ENCODE measurements at places on chromosomes 6 and 20.

GRCh38 chr6:128569732-128570679 is 49.6 kb upstream of the PTPRK start:
- no peak for DNase-seq

DNA sequence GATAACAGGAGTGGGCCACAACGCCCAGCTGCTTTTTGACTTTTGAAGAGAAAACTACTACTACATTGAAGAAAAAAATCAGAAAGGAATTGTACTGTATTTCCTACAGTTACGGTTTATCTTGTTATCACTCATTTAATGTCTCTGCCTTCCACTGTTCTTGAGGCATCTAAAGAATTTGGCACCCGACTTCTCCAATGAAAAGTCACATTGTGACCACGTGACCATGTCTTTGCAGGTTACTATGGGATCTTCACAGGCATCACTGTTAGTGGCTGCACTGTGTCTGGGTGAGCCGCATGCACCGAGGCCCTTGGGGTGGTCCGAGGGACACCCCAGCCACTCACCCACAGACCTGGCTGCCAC is 26.8 kb downstream of the RRBP1 start:
- no peak for DNase-seq

- DNase-seq: no peak
Measured at GRCh38 chr20:24875078-24875477, 74.0 kb upstream of the CST7 start.

GRCh38 chr6:151389618-151390275 is 1.6 kb downstream of the ZBTB2 start:
- DNase-seq: peak; percentile 67

GRCh38 chr6:3061501-3061941 is 6.8 kb upstream of the RIPK1 start:
- DNase-seq: no peak

GRCh38 chr20:56194042-56194441 is 54.5 kb upstream of the MC3R start:
- no peak for DNase-seq

DNA sequence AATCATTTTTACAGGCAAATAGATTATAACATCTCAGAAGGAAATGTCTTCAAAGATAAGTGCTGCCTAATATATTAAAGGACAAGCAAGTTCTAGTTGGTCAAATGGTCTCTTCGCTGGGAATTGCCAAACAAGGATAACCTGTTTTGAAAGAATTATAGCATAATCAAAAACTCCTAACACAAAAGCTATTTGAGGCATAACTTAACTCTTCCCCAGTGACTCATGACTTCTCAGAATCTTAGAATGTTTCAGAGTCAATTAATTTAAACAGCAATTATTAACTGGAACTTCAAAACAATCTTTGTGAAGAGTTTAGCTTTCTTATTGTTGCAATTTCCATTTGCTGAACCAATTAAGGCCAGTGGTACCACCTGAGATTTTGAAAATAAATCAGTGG is 126.6 kb downstream of the MTFR2 start:
- DNase-seq: no peak

DNA sequence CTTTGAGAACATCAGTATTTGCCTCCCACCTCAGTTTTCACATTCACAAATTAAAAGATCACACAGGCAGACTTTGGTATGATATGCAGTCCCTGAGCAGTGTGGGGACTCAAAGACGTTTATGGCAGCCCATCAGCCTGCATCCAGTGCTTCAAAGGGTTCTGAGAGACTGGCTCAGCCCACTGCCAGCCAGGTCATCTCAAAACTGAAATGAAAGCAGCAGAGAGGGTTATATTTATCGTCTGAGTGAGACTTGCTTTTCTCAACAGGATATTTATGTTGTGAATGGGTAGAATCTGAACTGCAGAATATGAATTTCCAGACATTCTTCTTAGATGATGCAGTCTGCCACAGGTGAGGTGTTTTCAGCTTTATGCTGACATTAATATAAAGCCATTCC is 159.8 kb downstream of the NRN1 start:
- DNase-seq: no peak

GRCh38 chr6:49551866-49552129 is 1.3 kb downstream of the C6orf141 start:
- DNase-seq: peak; percentile 56

- no peak for DNase-seq
Measured at GRCh38 chr6:130615816-130616215, 211.4 kb upstream of the SMLR1 start.

DNA sequence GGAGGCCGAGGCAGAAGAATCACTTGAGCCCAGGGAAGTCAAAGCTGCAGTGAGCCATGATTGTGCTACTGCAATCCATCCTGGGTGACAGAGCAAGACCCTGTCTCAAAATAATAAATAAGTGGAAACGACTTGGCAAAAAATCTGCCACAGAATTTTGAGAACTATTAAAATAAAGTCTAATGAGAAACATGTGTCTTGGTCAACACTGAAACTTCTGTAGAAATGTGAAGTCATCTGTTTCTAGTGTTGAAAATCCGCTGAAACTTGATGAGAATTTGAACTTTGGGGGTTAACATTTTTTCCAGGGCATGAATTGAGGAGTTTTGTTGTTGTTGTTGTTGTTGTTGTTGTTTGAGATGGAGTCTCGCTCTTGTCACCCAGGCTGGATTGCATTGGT is 29.0 kb upstream of the BCLAF1 start:
- DNase-seq: no peak

- peak; percentile 48 for DNase-seq
Measured at GRCh38 chr6:138410972-138411880, 7.2 kb downstream of the HEBP2 start.

- no peak for DNase-seq
Measured at GRCh38 chr6:131258816-131259476, 123.7 kb downstream of the AKAP7 start.

DNA sequence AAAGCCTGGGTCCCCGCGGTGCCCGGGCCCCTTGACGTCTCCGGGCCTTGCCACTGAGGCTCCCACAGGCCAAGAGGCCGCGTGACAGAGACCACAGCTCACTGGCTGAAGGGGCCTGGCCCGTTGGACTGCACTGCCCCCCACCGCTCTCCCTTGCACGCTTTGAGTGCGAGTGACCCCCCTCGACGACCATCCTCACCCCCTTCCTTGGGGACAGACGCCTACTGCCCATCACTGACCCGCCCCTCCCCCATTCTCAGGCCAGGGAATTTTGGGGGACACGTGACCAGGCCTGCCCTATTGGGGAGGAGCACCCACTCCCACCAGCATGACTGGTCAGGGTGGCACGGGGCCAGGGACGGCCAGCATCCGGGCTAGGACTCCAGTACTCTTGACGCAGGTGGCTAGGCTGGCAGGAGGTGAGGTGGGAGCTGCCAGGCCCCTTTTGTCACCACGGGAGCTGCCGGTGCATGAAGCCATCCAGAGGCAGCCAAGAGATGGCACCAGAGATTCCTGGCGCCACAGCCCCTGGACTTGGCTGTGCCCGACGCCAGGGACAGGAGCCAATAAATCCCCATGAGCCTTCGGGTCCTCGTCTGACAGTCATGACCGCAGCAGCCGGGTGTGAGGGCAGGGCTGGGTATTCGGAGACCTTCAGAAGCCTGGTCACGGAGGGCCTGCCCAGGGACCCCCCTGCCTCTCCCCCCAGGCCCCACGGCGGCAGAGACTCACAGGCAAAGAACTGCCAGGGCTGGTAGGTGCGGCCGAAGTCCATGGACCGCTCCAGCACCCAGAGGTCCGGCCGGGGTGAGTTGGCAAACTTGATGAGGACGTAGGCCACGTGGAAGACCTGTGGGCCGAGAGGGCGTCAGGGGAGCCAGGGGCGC is 14.5 kb downstream of the LAMA5 start:
- DNase-seq: no peak
